ENCODE measurements at places on chromosomes 16 and 17.

GRCh38 chr16:4283939-4284338 is 11.1 kb upstream of the TFAP4 start:
- no peak for DNase-seq

GRCh38 chr17:45031231-45032173 is 19.9 kb downstream of the DCAKD start:
- DNase-seq: no peak

DNA sequence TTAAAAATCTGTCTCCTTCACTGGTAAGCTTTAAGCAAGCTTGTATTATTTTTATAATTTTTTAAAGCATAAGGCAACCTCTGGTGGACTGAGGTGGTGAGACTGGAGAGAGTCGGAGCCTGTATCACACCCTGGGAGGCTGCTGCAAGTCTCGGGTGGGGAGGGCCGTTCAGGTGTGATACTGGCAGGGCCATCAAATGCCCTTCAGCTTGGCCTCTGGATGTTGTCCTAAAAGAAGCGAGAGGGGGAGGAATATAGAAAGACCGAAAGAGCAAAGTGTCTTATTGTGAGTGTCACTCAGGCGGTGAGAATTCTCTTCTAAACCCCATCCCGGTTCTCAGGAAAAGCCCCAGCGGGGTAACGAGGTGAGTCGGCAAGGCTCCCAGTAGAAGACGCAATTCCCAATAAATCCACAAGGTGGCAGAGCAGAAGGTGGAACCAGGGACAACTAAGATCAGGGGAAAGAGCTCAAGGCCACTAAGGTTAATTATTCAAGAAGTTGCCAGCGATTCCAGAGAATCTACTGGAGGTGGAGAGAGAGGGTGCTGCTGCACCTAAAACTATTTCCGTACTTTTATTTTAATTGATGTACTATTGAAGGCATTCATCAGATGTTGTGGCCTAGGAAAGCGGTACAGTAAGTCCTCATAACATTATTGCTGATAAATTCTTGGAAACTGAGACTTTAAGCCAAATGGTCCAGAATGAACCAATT is 14.1 kb downstream of the C17orf67 start:
- DNase-seq: peak; percentile 70

GRCh38 chr16:86879268-86879667 is 300.9 kb downstream of the FOXL1 start:
- no peak for DNase-seq

DNA sequence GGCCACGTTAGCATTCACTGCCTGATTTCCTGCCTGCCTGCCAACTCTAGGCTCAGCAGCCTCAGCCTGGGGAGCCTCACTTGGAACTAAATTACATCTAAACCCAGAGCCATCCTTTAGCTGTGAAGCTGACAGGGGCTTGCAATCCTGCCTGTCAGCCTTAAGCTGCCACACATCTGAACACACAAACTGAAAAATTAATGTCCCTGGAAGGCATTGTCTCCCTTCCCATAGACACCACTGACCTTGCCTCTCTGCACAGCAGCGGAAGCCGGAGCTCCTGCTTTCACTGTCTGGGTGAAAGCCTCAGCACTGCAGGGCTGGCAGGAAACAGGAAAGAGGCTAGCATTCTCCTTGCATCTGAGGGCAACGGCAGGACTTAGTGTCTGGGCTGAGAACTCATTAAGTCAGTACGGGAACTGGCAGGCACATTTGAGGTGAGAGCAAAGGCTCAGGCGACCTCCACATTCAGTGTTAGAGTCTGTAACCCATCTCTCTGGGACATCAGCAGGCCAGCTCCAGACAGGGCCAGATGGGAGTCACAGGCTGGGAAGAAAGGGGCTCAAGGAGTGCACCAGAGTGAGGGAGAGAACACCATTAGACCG is 452.4 kb upstream of the C16orf82 start:
- DNase-seq: no peak

GRCh38 chr16:57982385-57982784 is 11.5 kb upstream of the CNGB1 start:
- no peak for DNase-seq

DNA sequence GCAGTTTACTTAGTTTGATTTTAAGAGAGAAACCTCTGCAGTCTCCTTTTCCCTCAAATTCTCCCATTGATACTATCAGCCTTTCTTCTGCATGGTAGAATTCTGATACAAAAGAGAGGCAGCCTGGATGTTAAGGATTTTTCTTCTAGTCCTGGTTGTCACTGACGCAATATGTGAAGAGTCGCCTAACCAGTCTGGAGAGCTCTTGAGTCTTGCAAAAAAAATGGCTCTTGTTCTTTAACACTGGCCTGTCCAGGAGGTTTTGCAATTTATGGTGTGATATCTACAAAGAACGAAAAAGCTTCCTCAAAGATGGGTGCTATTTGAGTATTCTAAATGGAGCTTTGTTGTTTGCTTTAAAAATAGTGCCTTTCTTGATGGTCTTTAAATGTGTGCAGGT is 28.9 kb downstream of the COX10 start:
- DNase-seq: peak; percentile 21

DNA sequence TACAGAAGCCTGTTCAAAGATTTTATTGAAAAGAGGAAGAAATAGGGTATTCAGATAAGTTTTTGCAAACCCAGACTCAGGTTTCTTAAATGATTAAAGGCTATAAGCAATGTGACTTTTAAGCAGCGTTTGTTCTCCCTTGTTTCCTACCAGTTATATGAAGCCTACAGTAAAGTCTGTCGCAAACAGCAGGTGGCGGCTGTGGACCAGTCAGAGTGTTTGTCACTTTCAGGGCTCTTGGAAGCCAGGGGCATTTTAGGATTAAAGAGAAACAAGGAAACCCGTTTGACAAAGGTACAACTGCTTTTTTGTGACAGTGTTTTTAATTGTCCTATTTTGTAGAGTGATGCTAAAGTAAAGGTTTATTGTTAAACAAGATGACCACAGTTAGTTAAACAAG is 7.7 kb upstream of the RARA start:
- no peak for DNase-seq

DNA sequence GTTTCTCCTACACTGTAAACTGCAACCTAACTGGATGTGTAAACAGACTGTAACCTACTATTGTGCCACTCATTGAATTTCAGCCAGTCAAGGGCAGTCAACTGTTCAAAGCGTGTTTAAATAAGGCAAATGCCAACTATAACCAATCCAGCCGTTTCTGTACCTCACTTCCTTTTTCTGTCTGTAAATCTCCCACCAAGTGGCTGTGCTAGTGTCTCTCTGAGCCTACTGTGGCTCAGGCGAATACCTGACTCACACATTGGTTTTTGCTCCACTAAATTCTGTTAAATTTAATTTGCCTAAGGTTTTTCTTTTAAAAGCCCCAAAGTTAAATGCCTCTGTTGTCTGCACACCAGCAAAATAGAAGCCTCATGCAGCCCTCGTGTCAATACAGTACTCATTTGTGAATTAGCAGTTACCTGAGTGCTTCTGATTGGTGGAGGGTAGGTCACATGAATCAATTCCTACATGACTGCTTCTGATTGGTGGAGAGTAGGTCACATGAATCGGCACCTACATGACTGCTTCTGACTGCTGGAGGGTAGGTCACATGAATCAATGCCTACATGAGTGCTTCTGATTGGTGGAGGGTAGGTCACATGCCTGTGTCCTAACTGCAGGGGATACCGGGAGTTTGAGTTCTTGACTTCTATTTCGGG is 31.1 kb upstream of the CCR7 start:
- peak; percentile 6 for DNase-seq

DNA sequence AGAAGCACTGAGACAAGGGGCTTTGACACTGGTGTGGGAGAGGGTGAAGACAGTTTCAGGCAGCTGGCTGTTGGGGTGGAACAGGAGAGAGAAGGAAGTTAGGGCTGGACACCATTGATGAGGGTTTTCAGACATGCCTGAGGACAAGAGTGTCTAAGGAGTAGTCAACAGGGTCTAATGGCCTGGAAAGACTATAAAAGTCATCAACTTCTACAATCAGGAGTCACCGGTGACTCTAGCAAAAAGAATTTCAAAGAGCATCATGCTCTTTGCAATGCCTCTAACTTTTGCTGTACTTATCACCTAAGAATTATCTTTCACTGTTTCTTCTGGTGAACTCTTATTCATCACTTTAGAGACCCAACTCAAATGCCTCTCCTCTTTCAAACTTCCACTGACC is 213.9 kb downstream of the C16orf78 start:
- DNase-seq: no peak

DNA sequence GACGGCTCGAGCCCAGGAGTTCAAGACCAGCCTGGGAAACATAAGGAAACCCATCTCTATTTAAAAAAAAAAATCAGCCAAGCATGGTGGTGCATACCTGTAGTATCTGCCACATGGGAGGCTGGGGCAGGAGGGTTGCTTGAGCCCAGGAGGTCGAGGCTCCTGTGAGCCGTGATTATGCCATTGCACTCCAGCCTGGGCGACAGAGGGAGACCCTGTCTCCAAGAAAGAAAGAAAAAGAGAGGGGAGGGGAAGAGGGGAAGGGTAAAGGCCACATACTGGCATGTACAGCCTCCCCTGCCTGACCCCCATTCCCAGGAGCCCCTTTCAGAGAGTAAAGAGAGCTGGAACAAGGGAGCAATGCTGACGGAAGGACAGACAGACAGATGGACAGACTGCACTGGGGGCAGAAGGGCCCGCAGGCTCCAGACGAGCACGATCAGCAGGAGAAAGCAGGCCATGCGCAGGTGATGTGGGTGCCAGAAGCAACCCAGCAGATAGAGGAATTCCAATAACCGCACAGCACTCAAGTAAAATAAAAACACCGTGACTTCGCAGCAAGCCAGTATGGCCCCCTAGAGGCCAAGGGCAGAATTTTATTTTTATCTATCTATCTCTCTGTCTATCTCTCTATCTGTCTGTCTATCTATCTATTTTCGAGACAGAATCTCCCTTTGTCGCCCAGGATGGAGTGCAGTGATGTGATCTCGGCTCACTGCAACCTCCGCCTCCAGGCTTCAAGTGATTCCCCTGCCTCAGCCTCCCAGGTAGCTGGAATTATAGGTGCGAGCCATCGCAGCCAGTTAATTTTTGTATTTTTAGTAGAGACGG is 27.1 kb upstream of the SNN start:
- DNase-seq: peak; percentile 70

DNA sequence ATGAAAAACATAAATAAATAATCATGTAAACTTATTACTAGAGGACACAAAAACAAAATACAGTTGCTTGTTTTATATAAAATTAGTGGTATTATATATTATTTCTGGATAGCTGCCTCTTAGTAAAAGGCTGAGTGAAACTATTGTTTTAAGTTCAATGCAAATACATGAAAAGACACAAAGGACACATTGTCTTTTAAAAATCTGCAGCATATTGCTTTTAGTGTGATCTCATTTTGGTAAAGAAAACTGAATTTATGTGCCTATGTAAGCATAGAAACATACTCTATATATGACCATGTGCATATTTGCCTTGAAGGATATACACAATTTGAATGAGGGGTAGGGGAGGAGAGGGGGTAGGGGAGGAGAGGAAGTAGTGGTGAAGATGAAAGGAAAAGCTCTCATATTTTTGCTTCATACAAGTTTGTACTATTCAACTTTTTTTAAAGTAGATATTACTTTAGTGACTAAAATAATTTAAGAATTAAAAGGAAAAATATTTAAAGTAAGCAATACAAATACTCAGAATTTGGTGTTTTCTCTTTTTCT is 5.8 kb downstream of the ABCA10 start:
- DNase-seq: no peak

DNA sequence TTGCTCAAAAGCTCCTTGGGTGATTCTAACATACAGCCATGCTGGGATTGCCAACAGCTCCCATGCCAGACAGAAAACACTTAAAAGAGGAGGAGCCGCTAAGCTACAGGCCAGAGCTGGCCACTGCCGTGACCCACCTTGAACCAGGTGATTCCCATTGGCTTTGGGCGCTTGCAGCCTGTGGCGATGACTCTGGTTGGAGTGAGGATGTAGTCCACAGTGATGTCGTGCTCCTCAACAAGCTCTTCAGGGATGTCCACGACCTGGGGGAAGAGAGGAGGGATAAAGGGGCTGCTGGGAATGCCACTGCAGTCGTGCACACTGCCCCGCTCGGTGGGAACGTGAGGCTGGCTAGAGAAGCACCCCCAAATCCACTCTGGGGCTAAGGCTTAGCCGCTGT is 13.5 kb downstream of the MTHFSD start:
- no peak for DNase-seq

Data from inflammatory macrophage (primary cell).